ENCODE measurements at places on chromosomes 4 and X. TPM values are rescaled to one million over a fixed set of nuclear protein-coding genes. Genes with fewer than 3 reads are reported as not detected.

Gene PNMA3
- 0.22 TPM for total RNA-seq

Gene IL15
- 15.6 TPM for total RNA-seq

Gene SRPX2
- total RNA-seq: 2.6 TPM

Gene TRIML2
- total RNA-seq: 35.7 TPM

Gene CT45A9
- not detected for total RNA-seq

Gene BEX3
- total RNA-seq: 252 TPM

Gene ZNF157
- 0.03 TPM for total RNA-seq

Gene GAGE12C
- not detected for total RNA-seq

Gene DMRTC1B
- total RNA-seq: 0.17 TPM

Gene SMIM10
- 0.11 TPM for total RNA-seq

Gene AADAT
- 7.7 TPM for total RNA-seq

Gene BTK
- 0.11 TPM for total RNA-seq

Gene NDST3
- total RNA-seq: not detected

Gene COL4A5
- 10.3 TPM for total RNA-seq

Gene ETDA
- total RNA-seq: not detected

Gene TASL
- total RNA-seq: not detected

Gene MUC7
- total RNA-seq: not detected

Gene SSX2
- total RNA-seq: not detected

Gene IGSF1
- 0.28 TPM for total RNA-seq

Gene CXorf58
- total RNA-seq: 0.07 TPM

Gene VCX3B
- not detected for total RNA-seq

Gene NAP1L3
- total RNA-seq: 0.32 TPM

Gene LPAR4
- total RNA-seq: not detected

Gene SLC9A6
- 8.2 TPM for total RNA-seq

Gene MAOA
- 1.2 TPM for total RNA-seq

Gene FAM120C
- total RNA-seq: 6.0 TPM

Gene CENPI
- total RNA-seq: 12.6 TPM

Gene KCNE5
- total RNA-seq: 0.14 TPM

Gene BEX1
- not detected for total RNA-seq

Gene SLC10A7
- 2.6 TPM for total RNA-seq

Gene AWAT2
- total RNA-seq: not detected
